NCI-H1092 treated with DMSO at 0.1 percent for 48 hours (cell line): ENCODE measurements at places on chromosomes 3 and 15.

- DNase-seq, result no peak
These were observed 4.3 kb upstream of the STRA6 start for GRCh38 chr15:74206801-74207281.

DNA sequence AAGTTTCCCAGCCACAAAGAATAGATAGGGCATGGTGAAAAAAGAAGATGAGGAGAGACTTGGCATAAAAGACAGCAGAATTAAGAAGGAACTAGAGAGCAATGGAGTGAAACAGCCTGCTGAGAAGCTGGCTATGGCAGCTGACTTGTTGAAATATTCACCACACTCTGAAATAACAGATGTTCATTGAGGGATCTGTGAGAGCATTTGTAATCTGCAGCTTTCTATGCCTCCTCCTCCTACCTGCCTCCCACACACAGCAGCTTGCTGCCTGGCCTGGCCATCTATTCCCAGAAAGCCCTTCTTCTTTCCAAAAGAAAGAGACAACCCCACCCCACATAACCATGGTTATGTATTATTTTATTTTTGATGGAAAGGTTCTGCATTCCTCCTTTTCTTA is 303.9 kb downstream of the GAP43 start:
- DNase-seq, result no peak

GRCh38 chr3:156760333-156760732 is 65.8 kb upstream of the LEKR1 start:
- DNase-seq, result no peak

- no peak for DNase-seq
These were observed 3.3 kb upstream of the ITPKA start for GRCh38 chr15:41490355-41490754.

GRCh38 chr3:36302158-36302509 is 78.2 kb upstream of the STAC start:
- DNase-seq, result no peak

DNA sequence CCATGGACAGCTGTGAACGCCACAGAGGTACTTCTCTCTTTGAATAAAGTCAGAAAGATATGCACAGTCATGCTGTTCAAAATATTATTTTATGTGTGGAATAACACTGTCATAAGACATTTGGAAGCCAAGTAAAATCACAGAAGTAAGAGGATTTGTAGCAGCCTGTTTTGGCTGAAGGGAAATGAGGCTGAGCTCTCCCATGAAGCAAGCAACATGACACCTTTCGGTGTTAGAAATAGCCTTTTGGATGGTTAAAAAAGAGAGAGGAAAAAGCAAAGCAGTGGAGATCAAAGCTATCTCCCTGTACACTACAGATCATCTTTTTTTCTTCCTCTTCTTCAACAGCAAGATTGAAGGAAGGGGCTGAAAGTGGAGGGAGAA is 755.3 kb downstream of the ROBO1 start:
- peak; percentile 16 for DNase-seq

GRCh38 chr15:25849157-25849921 is 13.8 kb downstream of the ATP10A start:
- DNase-seq, result no peak

GRCh38 chr15:23572844-23573243 is 7.4 kb downstream of the MKRN3 start:
- DNase-seq, result no peak

GRCh38 chr3:39249453-39250115 is 30.3 kb downstream of the CX3CR1 start:
- DNase-seq, result no peak

GRCh38 chr15:83658430-83659416 is 4.8 kb downstream of the ADAMTSL3 start:
- no peak for DNase-seq

DNA sequence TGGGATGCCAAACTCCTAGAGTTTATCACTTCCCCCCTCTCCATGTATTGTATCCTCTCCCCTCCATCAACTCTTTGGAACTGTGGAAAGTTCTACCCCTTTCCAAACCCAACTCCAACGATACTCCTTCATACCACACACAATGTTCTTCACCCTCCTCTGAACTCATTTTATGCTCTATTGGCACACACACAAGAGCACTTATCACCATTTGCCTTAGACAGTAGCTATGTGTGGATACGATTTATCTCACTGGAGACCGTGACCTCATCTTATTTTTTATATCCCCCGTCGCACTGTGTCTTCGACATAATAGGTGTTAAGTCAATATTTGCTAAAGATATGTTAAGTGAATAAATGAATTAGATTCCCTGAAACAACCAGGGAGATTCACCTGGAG is 316.5 kb upstream of the PROK2 start:
- DNase-seq, result no peak

DNA sequence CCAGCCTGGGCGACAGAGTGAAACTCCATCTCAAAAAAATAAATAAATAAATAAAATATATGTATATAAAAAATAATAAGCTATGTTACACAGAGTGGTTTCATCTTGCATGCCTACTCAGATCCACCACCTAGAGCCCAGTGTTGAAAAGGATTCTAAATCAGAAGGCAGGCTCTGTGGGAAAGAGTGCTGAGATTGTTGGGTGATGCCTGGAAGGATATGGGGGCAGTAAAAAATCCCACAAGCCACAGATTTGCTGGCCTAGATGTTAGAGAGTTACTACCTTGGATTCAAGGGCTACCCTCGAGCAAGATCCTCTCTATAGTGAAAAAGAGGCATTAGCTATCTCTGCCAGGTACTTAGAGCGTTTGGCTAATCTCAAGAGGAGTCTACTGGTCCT is 144.3 kb downstream of the STAC start:
- no peak for DNase-seq

- DNase-seq, result no peak
These were observed 23.2 kb downstream of the MINAR1 start for GRCh38 chr15:79455361-79455760.

- DNase-seq, result no peak
These were observed 1.3 kb downstream of the XIRP1 start for GRCh38 chr3:39191111-39191510.

GRCh38 chr3:12049675-12050074 is 45.5 kb downstream of the SYN2 start:
- DNase-seq, result no peak

- no peak for DNase-seq
These were observed 122.3 kb downstream of the MITF start for GRCh38 chr3:69861556-69861955.
